A549 treated with CORT108297 at 1 μM for 4 hours (cell line): ENCODE measurements at places on chromosomes 7 and 10. TPM values are rescaled to one million over a fixed set of nuclear protein-coding genes. Genes with fewer than 3 reads are reported as not detected.

The HMX2 gene
- 0.08 to 0.14 TPM (median 0.11 TPM) in 4 of 5 replicates, not detected in the other for total RNA-seq

The LZTS2 gene
- 28.6 to 49.6 TPM (median 44.5 TPM) in 5 replicates for total RNA-seq

The C10orf88 gene
- total RNA-seq, result 7.2 to 9.5 TPM (median 9.2 TPM) in 5 replicates

The OR9A2 gene
- total RNA-seq, result not detected in 5 replicates

The MICALL2 gene
- 15.4 to 35.4 TPM (median 31.4 TPM) in 5 replicates for total RNA-seq

The SORCS1 gene
- total RNA-seq, result not detected in 5 replicates
